H4 (cell line): ENCODE measurements at places on chromosomes 7 and 10. TPM values are rescaled to one million over a fixed set of nuclear protein-coding genes. Genes with fewer than 3 reads are reported as not detected.

Gene CDHR1
- total RNA-seq, result 0.29 and 0.37 TPM in 2 replicates

DNA sequence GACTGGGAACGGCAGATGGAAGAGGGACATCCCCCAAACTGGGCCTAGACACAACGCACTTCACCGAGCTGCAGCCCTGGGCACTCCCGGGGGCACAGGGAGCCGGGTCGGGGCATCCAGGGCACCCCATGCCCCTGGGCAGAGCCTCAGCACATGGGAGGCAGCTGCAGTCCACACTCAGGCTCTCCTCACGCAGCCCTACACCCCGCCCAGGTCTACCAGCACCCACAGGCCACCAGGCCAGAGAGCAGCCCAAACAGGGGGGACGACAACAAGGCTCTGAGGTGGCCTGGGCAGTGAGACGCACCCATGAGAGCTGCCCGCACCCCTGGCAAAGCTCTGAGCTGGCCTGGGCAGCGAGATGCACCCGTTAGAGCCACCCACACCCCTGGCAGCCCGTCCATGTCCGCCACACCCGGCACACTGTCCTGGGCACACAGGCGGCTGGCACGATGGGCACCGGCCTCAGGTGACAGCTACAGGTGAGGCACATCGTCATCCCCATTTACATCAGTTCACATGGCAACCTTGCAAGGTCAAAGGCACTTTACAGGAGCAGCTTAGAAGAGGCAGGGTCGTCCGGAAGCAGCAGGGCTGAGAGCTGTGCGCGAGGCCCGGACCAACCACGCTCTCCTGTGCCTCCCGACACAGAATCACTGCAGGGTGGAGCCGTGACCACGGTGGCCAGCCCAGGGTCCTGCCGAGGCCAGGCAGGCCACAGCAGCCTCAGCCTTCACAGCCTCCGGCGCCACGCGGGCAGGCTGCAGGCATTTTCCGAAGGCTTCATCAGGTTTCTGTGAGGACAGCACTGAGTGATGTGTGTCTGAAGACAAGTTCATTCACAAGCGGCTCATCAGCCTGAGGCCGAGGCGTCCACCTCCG lies 228.6 kb downstream of the MAD1L1 start:
- no peak for DNase-seq

Gene SYT15B
- total RNA-seq, result 2.2 and 2.7 TPM in 2 replicates

DNA sequence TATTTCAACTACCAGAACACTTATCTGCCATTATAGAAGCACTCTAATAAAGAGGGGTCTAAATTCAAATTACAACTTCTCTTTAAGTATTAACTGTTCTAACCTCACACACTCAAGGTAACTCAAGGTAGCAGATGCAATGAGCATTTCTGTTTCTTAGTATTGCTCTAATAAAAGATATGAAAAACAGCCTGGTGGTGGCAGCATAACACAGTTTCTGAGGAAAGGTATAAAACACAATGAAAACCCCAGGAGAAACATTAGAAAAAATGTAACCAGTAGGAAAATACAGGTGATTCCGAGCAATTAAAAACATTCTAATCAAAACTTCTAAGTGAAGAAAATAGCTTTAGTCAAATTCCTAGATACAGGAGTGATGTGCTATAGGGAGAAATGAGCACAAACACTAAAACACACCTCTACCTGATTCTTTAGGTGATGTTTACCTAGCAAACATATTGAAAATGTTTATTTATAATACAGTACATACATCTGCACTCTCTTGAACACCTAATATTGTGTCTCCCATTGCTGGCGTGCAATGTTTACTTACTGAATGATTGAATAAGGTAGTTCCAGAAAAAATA lies 3.5 kb downstream of the MKRN1 start:
- DNase-seq, result peak; percentile 37

DNA sequence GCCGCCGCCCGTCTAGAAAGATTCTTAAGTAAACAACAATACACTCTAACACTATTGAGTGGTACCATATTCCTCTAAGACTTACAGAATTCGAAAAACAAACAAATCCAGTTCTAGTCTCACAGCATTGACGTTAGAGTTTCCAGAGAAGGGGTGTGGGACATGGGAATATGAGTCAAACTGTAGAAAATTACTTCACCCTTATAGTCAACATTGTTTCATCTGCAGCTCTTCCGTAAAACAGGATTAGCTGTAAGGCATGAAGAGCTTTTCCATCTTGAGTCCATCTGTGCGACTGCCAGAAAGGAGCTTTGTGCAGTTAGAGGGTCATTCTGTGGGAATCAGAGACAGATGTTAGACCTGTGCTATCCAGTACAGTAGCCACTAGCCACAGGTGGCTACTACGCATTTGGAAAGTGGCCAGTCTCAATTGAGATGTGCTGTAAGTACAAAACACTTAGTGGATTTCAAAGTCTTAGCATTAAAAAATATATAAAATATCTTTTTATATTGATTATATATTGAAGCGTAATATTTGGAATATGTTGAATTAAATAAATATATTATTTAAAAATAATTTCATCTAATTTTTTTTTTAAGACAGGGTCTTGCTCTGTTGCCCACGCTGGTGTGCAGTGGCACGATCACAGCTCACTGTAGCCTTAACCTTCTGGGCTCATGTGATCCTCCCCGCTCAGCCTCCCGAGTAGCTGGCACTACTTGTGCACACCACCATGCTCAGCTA lies 79.8 kb upstream of the MPP7 start:
- DNase-seq, result no peak

Gene ALDH18A1
- 78.3 and 80.4 TPM in 2 replicates for total RNA-seq

DNA sequence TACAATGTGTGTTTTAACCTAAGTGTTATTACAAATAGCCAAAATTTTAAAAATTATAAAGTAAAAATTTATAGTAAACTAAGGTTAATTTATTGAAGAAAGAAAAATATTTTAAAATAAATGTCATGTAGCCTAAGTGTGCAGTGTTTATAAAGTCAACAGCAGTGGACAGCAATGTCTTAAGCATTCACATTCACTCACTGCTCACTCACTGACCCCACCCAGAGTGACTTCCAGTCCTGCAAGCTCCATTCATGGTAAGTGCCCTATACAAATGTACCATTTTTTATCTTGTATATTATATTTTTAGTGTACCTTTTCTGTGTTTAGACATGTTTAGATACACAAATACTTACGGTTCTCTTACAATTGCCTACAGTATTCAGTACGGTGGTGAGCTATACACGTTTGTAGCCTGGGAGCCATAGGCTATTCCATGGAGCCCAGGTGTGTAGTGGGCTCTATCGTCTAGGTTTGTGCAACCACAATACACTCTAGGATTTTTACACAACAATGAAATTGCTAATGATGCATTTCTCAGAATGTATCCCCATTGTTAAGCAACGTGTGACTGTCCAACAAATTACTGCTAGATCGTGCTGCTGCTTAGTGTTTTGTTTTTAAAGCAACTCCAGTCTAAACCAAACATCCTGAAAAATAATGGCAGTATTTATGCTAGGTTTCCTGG lies 108.9 kb upstream of the NAMPT start:
- no peak for DNase-seq

DNA sequence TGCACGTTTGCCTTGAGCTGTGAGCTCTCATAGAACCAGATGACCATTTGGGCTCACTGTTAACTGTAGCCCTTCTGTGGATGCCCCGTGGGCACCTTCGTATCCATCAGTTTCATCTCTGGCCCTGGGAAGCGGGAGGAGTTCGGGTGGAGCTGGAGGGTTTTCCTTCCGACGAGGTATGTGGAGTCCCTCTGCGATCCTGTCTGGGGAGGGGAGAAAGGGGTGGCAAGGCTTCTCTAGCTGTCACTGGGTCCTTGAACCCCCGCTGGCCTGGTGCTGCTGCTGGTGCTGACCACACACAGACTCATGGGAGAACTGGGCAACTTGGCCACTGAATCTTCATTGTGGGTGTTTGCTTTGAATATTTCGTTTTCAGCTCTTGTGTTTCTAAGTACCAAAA lies 32.7 kb downstream of the INPP5A start:
- DNase-seq, result no peak

DNA sequence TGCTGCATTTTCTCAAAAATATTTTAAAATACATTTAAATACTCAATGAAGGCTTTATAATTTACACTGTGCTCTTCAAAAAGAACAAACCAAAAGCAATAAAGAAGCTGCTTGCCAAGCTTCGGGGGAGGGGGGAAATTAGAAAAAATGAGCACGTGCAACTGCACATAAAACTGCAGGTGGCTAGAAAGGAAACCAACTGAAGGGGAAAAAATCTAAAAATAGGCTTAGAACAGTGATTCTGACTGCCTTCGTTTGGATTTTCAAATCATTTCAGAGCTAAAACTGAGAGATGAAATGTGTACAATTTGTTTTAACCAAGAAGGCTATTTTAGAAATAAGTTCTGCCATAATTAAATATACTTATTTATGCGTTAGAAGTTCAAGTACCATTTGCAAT lies 61.4 kb downstream of the ABI1 start:
- no peak for DNase-seq

DNA sequence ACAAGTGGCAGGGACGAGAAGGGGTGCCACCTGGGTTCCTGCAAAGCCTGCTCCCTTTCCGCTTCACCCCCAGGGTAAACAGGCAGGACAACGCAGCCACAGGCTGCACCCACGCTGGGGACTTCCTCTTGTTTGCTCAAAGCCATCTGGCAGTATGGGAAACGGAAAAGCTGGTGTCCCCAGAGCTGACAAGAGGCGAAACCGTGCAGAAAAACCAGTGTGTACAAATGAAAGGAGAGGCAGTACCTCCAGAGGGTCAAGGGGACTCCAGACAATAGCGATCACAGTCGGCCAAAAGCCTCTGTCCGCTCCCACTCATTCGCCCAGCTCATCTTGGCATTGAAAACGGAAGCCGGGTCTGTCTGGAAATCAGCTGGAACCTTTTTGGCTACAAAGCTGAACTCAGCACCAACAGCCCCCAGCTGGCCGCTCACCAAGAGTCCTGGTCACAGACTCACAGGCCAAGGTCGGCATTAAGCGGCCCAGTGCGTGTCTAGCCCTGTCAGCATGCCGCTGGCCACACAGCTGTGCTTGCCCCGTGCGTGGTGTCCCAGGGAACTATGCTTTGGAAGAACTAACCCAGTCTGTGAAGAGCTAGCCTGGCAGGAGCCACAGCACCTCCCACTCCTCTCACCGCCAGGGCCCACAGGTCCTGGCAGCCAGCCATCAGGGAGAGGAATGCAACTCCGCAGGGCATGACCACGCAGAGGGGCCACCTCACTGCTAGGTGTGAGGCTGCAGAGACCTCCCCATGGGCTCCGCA lies 10.4 kb downstream of the TNS3 start:
- peak; percentile 97 for DNase-seq

- no peak for DNase-seq
Observed at GRCh38 chr10:122478971-122479370, 17.6 kb downstream of the HTRA1 start.

Gene CCDC172
- 0.06 and 0.41 TPM in 2 replicates for total RNA-seq

DNA sequence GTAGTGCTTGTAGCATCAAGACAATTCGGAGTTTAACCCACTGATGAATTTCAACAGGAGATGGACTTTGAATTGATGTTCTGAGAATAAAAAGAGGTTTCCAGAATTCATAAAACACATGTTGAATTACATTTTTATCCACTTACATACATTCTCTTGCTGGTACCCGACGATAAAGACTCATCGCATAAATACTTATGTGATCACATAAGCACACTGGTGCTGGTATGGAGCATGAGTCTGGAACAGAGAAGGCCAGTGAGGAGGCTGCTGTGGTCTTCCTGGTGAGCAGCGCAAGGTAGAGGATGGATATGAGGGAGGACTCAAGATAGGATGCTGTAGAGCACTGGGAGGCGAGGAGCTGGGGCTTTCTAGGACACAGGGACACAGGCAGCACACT lies 109.0 kb downstream of the RNF216 start:
- DNase-seq, result no peak

DNA sequence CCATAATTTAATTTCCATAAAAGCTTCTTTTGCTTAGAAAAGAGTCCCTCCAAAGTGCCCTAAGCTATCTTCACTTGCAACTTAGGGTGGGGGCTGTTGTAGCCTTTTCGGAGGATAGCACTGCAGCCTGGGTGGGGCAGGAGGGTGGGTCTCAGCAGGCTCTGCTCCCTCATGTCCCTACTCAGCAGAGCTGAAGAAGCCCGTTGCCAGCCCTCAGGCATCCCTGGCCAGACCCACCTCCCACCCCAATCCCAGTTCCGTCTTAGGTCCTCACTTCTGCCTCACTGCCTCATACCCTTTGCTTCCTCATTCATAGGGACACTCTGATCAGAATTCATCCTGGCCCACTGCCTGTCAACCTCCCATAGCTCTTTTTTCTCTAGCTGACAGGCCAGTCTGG lies 99.8 kb upstream of the ZMIZ1 start:
- no peak for DNase-seq

DNA sequence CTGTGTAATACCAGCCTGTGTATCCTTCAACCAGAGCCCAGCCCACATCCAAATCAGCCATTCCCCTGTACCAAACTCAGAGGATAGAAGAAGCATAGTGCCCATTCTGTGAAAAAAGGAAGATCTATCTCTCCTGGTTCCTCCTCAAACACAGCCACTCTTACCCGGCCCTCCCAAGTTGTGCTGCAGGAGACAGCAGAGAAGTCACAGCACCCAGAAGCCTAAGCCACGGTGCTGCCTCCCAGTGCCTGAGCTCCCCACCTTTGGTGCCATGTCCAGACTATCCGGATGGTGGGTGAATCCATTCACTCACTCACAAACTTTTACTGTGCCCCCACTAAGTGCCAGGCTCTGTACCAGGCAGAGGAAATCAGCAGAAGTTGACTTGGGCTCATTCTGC lies 166.0 kb upstream of the ZMIZ1 start:
- no peak for DNase-seq

Gene CDH23
- 0.37 and 0.47 TPM in 2 replicates for total RNA-seq

Gene TMEM225B
- total RNA-seq, result 0.19 and 1.6 TPM in 2 replicates

GRCh38 chr10:121078036-121078435 lies 226.9 kb downstream of the WDR11 start:
- no peak for DNase-seq
